ENCODE measurements at places on chromosomes 6 and 20. TPM values are rescaled to one million over a fixed set of nuclear protein-coding genes. Genes with fewer than 3 reads are reported as not detected.

The CUL7 gene
- total RNA-seq, result 9.3 TPM

The PNPLA1 gene
- 0.19 TPM for total RNA-seq

The SIRPB1 gene
- total RNA-seq, result 1.9 TPM

DNA sequence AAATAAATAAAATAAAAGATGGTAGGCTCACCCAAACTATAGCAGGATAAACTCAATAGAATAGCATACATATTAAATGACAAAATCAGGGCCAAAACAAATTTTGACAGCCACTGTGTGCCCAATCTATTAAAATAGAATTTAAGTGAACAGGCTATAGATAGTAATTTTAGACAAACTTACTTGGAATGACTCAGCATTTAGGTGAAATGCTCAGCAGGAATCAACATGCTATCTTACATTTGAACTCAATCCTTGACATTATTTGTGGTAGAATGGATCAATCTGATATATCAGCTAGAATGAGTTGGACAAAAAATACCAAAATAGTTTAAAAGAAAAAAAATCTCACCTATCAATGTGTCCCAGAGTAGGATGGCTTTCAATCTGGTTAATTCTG lies 578.6 kb downstream of the RFPL4B start:
- no peak for DNase-seq

DNA sequence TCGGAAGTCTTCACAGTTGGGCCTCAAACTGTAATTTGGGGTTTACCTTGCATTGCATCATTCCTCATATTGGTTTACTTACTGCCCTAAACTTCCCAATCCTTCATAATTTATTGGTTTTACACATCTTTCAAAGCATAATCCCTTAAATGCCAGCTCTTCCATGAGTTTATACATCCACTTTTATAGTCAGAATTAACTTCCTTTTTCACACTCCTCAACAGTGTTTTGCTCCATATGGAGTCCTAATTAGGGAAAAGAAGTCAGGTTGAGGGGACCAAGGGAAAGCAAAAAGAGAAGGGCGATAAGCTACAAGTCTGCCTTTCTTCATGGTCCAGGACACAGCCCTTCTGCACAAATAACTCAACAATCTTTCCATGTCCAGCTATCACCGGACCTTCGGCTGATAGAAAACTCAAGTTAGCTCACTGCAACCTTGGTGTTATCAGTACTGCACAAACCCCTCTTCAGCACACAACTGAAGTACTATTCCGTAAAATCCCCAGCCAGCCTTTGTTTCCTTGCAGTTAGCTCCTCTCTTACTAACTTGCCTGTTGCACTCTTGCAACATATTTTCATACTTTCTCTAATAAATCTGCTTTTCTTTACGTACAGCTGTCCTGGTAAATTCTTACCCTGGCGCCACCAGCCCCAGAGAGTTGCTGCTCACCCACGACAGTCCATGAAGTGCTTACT lies 2.0 kb downstream of the EEF1E1 start:
- DNase-seq, result no peak

DNA sequence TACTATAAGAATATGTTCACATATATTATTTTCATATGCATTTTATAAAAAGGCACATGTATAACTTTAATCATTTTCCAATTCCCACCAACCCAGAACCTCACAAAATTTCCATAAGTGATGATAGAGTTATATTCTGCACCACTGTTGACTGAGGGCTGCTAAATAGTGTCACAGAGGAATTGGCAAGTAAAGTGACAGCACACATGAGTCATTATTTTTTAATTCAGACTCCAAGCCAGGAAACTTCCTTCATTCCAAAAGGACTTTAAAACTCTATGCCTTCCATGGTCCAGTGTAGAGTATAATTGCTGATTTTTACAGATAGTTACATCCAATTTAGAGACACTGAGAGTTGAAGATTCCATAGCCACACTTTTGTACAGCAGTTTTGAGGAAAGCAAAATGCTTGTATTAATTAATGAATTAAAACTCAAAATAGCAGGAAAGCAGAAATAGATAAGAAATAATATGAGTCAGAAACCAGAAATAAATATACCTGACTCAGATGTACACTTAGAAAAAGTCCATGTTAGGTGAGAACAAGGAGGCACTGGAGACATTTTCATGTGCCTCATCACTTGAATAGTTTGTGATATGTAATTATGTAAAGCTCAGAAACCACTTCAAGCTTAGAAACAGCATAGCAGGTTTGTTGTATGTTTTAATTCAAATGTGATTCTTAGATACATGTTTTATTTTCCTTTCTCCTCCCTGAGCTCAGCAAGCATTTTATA lies 425.2 kb upstream of the OPRM1 start:
- no peak for DNase-seq

DNA sequence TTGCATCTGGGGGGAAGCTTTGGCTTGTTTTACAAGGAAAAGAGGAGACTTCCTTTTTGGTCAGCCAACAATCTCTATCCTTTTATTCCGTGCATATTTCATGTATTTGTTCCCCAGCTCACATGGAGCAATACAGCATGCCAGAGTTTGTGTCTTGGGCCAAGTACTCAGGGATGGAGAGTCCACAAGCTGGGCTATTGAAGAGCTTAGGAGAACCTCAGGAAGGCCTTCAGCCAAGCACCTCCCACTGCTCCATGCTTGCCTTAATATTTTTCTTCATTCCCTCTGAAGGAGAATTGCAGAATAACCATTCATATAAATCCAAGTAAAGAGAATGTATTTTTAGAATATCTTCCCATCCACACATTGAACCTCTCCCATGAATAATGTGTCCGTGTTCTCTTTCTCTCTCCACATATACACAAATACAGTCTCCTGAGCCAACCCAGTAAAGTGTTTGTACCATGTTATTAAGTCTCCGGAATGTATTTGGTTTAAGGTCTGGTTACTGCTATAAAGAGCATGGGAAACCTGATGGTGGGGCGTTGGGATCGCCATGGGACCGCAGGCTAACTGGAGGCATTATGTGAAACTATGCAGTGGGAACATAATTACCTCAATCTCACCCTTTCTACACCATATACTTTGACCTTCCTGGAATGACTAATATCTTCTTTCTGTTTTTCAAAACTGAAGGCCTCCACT lies 3.0 kb downstream of the LAMA4 start:
- DNase-seq, result no peak

GRCh38 chr20:50272030-50272723 lies 81.5 kb downstream of the CEBPB start:
- DNase-seq, result no peak

GRCh38 chr6:77440206-77440976 lies 22.9 kb downstream of the HTR1B start:
- DNase-seq, result no peak

DNA sequence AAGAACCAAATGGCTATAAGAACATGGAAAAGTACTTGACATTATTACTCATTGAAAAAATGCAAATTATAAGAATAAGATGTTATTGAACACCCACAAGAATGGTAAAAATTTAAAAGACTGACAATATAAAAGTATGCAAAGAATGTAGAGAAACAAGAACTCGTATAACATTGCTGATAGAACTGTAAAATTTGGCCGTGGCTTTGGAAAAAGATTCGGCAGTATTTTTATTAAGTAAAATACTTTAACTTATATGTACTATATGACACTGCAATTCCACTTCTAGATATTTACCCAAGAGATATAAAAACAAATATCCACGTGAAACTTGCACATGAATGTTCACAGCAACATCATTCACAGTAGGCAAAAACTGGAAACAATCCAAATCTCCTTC lies 239.2 kb downstream of the TPBG start:
- DNase-seq, result no peak

- DNase-seq, result no peak
Measured at GRCh38 chr6:113292646-113293422, 564.3 kb upstream of the MARCKS start.

- no peak for DNase-seq
Measured at GRCh38 chr6:125471667-125472066, 169.9 kb upstream of the HDDC2 start.

DNA sequence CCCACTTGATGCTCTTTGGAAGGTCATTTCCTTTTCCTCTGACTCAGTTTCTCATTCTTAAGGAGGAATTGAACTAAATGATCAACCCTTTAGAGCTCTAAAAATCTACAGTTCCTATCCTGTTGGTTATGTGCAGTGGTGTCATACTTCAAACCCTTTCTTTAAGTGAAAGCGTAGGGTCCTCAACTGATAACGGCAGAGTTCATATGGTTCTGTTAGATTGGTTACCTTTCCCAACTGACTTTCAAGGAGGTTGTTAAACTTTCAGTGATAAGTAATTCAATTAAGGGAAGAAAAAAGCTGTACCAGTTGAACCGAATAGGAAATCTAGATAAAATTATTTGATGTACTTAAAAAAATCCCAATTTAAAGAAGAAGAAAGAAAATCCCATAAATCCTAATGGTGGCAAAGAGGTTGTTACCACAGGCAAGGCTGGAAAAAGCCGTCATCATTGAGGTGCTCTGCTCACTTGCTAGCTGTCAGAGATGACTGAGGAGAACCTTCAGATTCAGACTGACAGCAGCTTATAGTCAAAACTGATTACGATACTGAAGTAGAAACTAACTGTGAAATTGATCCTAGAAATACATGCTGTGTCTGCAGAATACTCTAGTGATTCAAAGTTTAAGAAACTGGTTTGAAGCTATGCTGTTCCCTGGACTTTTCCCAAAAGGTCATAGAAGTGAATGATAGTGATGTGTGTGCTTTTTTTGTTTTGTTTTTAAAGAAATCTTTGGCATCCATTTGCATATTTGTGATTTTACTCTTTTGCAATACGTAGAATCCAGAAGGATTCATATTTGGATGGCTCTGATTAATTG lies 16.2 kb downstream of the TMEM14A start:
- no peak for DNase-seq

- no peak for DNase-seq
Measured at GRCh38 chr6:830667-831327, 137.9 kb upstream of the EXOC2 start.

- no peak for DNase-seq
Measured at GRCh38 chr6:138521790-138522189, 22.5 kb upstream of the NHSL1 start.
